Activated CD4-positive, alpha-beta T cell treated with anti-CD3 and anti-CD28 coated beads, Interleukin-2, amount 50 U/mL, for 16 hours (primary cell): ENCODE measurements at places on chromosomes 13 and 19.
A peak's percentile ranks its signal among the peaks of the same experiment; 100 is the strongest.

- no peak for DNase-seq
These were observed 36.6 kb upstream of the ZNF429 start for GRCh38 chr19:21468791-21469190.

DNA sequence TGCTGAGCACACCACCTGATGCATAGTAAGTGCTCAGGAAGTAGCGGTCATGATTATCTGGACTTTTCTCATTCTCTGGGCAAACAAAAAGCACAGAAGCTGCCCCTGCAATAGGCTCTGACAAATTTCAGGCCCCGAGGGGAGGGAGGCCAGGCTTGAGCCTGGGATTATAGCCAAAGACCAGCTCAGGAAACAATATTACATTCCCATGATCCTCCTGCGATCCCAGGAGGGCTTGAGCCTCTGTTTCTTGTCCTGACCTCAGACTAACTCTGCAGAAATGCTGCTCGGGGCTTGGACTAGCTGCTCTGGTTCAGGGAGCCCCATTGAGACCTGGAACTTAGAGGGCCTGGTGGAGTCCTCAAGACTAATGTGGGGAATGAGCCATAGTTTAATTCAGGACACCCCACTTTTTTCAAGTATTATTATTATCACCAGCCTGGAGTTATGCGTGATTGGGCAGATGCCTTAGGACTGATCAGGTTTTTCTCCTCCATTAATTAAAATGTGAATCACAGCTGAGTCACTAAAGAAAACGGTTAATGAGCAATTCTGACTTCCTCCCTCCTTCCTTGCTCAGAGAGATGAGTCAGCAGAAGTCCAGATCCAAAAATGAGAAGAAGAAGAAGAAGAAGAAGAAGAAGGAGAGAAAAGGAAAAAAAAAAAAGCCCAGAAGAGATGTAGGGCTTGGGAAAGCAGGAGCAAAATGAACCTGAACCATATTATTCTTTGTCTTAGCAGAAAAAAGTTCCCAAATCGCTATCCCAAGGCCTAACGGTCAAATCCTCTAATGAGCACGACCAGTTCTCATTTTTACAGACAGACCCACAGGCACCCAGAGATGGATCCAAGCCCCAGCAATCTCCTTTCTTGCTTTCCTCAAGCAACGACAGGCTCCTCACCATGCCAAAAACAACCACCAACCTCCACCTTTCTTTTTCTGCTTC lies 107.2 kb downstream of the CACNA1A start:
- no peak for DNase-seq

- no peak for DNase-seq
These were observed 24.2 kb downstream of the GAS6 start for GRCh38 chr13:113839536-113840204.

- DNase-seq = no peak
These were observed 5.6 kb downstream of the TLE6 start for GRCh38 chr19:2982983-2983350.

GRCh38 chr13:52862358-52863206 lies 14.1 kb upstream of the PCDH8 start:
- DNase-seq = no peak

DNA sequence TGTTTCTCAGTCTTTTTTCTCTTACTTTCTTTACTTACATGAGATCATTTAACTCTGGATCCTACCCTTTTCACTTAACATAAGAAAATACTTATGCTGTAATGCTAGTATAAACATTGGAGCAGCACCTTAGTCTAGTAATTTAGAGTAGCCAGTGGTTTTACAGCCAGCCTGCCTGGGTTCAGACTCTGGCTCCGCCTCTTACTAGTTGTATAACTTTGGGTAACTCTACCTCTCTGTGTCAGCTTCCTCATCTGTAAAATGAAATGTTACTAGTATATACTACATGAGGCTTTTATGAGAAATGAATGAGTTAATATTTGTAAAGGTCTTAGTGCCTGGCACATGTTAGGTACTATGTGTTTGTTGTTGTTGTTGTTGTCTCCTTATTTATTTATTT lies 5.6 kb downstream of the CDADC1 start:
- DNase-seq = no peak

DNA sequence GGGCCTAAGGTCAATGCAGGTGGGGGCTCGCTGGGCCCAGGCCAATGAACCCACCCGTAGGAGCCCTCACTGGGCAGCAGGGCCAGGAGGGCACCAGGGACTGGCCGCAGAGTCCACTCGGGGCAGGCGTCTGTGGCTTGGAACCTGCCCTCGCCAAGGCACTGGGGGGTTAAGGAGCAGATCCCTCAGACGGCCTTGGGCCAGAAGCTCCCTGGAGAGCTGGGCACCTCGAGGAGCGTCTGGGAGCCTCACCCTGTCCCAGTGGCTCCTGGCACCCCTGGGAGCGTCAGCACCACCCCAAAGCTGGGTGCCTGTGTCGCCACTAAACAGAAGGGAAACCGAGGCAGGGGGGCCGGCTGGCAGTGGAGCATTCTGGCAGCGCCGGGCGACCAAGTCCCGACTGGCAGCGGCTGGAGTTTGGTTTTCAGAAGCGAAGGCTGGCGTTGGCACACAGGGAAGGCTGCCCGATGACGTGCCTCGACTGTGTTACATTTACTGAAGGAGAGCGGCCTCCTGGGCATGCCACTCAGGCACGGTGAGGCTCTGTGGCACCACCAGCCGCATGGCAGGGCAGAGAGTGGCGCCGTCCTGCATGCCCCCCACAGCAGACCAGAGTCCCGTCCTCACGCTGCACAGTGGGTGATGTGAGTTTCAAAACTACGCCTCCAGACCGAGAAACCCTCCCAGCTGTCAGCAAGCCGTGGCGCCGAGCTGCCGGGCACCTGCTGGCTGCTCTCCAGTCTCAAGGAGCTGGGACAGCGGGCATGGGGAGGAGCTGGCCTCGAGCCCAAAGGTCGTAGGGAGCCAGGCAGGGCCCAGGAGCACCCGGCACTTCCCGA lies 9.2 kb upstream of the MEX3D start:
- DNase-seq = no peak

DNA sequence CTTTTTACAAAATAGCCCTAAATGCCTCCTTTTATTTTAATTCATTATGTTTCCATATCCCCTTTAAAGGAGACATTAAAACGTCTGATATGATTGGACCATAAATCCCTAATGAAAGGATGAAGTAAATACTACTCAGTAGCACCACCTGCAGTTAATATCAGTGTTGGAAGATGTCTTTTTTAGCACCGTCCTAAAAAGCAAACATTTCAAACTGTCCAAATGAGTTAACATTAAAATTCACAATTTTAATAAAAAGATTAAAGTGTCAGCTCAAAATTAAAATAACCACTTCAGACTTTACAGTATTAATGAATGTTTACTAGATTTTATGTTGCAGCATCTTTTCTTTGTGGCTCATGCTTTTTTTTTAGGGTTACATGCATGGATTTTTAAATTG lies 12.3 kb downstream of the ZNF507 start:
- no peak for DNase-seq

GRCh38 chr19:2791876-2792275 lies 6.6 kb downstream of the THOP1 start:
- DNase-seq = no peak

DNA sequence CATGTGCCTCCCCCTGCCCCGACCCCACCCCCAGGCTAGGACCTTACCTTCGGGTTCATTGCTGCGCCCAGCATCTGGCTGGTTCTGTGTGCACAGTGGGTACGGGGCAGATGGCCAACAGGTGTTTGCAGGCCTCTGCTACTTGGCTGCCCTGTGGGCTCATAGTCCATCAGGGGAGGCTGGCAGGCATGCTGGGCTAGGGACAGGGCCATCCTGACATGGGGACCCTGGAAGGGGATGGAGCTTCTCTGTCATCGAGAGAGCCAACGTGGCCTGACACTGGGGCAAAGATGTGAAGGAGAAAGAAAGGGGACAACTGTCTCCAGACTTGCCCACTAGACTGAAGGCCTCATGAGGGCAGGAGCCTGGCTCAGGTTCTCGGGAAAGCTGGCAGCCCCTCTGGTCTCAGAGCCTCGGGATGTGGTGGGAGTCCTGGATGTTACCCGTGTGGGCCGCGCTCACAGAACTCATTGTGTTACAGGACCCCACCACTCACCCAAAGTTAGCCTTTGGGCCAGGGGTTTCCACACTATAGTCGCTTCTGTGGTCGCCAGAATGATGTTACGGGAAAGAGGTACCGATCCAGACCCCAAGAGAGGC lies 4.7 kb downstream of the ZNF536 start:
- no peak for DNase-seq

DNA sequence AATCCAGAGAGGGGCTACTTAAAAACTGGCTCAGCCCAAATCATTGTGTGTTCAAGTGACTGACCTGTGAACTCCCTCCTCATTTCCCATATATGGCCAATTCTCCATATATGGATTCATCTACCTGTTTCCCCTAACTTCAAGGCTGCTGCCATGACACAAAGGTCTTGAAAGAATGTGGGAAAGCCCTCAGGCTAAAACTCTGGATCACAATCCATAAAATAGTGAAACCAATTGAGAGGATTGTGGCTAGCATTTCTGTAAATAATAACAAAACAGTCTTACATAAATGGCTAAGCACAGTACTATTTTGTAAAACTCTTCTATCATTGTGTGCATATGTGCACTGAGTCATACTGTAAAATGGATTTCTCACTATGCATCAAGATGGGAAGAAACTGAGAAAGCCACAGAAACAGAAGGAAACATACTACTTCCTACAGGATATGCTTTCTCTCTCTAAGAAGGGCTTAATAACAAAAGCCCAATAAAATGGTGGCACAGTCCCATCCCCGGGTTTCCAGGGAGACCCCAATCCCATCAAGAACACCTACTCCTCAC lies 80.5 kb downstream of the FOXO1 start:
- peak; percentile 37 for DNase-seq

GRCh38 chr13:113577881-113578435 lies 6.6 kb upstream of the TFDP1 start:
- DNase-seq = no peak

- peak; percentile 29 for DNase-seq
These were observed 53.0 kb upstream of the ZNF254 start for GRCh38 chr19:24033963-24034342.

- DNase-seq = no peak
These were observed 577.1 kb upstream of the PRR20A start for GRCh38 chr13:56563663-56564062.
